ENCODE measurements at places on chromosomes 3 and 15.

- no peak for DNase-seq
These were observed 1.3 kb downstream of the FRMD5 start for GRCh38 chr15:44193651-44194322.

DNA sequence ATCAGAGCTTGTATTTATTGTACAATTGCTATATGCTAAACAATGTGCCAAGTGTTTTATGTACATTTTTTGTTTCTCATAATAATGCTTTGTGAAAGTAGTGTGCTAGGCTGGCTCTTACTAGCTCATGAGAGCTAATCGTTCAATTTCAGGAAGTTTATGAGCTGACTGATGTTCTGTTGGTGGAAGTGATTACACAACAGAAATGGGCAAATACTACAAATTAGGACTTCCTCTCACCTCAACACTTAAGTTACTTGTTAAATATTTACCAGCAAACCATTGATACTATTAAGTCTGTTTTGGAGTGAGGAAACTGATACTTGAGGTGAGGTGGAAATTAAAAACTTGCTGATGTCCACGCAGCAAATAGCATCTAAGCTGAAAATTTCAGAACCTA lies 32.3 kb downstream of the SLC9C1 start:
- no peak for DNase-seq

- DNase-seq: no peak
These were observed 42.3 kb upstream of the USP3 start for GRCh38 chr15:63462088-63462487.

- DNase-seq: no peak
These were observed 68.6 kb downstream of the ZNF621 start for GRCh38 chr3:40593351-40593750.

- no peak for DNase-seq
These were observed 124.8 kb upstream of the GOLIM4 start for GRCh38 chr3:168220556-168220955.

DNA sequence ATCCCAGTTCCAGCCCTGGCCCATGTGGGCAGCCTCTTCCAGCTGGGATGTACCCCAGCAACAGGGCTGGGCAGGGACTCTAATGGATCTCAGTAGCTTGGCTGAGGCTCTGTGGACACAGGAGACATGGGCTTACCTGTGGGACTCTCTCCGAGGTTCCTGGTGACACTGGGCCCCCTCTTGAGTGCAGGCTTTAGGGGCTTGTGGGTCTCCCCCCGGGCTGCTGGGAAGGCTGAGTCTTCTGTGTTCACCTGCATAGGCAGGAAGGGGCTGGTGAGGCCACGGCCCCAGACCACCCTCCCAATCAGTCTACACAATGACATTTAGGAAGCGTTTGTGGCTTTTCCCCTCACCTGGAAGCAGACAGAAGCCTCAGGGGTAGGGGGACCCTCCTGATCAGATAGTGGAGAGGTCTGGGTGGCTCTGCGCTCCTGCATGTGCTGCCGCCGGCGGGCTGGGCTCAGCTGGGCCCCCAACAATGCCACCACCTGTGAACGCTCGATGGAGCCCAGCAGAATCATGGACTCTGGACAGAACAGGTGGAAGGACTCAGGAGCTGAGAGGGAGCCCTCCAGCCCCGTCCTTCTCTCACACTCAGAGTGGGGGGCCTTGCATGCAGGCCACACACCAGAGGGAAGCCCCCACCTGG lies 8.4 kb downstream of the CLCN2 start:
- DNase-seq: no peak

DNA sequence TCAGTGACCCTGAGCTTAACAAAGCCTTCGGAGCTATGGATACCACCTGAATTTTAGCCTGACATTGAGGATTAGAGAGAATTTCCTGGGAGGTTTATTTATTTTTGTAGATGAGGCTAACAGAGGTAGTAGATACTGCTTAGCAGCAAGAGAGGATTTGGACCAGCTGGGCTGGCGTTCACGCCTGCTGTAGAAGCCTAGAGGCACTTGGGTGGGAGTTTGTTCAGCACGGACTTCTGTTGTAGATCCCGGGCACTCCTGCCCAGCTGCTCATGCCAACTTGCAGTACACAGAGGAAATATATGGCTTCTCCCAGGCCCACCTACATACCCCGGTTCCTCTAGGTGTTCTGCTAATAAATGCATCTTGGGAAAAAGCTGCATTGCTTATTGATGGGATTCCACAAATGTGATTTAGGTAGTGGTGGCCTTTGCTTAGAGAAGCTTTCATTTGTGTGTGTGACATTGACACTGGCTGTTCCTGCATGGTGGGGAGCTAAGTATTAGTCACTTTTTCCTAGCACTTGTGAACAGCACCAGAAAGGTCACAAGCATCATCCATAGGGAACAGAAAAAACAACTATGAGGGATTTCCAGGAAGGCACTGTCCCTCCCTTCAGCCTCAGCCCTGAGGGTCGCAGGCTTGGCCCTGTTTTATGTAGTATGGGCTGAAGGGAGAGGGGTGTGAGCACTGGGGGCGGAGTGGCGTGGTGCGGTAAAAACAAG lies 324.8 kb upstream of the LRRFIP2 start:
- no peak for DNase-seq

DNA sequence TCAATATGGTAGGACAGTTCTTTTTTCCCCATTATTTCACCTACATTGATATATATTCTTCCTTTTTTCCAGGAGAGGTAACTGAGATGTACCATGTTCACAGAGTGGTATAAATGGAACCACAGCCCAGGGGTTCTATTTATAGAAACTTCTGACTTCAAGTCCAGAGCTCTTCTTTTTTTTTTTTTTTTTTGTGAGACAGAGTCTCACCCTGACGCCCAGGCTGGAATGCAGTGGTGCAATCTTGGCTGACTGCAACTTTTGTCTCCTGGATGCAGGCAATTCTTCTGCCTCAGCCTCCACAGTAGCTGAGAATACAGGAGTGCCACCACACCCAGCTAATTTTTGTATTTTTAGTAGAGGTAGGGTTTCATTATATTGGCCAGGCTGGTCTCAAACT lies 267.1 kb upstream of the TPRG1 start:
- DNase-seq: no peak

- no peak for DNase-seq
These were observed 826.4 kb downstream of the TUSC7 start for GRCh38 chr3:117536006-117536405.

DNA sequence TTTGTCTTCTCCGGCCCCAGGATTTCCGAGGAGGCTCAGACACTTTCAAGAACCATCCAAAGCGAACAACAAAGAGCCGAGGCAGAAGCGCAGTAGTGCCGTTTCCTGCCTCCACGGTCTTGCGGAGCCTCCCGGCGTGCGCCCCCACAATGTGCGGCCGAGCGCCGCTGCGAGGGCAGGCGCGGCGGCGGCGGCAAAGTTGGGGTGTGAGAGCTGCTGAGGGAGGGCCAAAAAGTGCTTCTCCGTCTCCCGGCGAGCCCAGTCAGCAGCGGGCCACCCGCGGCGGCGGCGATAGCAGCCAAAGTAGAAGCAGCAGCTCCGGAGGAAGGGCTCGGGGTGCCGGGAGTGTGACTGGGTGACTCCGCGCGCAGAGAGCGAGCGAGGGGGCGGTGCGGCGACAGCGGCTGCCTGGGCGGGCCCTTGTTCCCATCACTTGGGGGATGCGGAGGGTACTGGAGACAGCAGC lies 749.1 kb downstream of the ROBO1 start:
- DNase-seq: no peak

- no peak for DNase-seq
These were observed 29.4 kb downstream of the GOLGB1 start for GRCh38 chr3:121720163-121720562.

GRCh38 chr15:31341071-31341470 lies 14.4 kb downstream of the KLF13 start:
- DNase-seq: no peak

- DNase-seq: no peak
These were observed 43.8 kb downstream of the IL5RA start for GRCh38 chr3:3066378-3066777.

- no peak for DNase-seq
These were observed 3.1 kb downstream of the ABTB1 start for GRCh38 chr3:127675651-127676391.

DNA sequence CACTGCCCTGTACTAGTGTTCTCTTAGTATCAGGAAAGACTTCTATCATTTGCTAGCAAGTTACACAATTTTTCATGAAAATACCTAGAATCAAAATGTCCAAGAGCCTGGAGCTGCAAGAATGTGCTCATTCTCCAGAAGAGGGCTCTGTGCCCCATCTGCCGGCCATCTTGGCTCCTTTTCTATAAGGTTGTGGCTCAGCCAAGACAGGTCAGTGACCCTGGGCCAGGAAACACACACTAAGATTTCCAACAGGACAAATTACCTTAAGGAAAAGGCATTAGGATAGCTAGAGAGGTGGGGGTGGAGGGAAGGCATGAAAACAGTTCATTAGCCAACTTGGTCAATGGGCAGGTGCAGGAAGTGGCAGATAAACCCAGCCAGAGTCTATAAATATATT lies 20.7 kb downstream of the TIMP4 start:
- DNase-seq: no peak

GRCh38 chr3:106810300-106810875 lies 566.9 kb upstream of the CCDC54 start:
- DNase-seq: no peak

GRCh38 chr15:61480863-61481262 lies 251.8 kb upstream of the RORA start:
- no peak for DNase-seq

GRCh38 chr3:71497971-71498444 lies 85.5 kb downstream of the FOXP1 start:
- no peak for DNase-seq
